ENCODE measurements at places on chromosomes 12 and 14.

DNA sequence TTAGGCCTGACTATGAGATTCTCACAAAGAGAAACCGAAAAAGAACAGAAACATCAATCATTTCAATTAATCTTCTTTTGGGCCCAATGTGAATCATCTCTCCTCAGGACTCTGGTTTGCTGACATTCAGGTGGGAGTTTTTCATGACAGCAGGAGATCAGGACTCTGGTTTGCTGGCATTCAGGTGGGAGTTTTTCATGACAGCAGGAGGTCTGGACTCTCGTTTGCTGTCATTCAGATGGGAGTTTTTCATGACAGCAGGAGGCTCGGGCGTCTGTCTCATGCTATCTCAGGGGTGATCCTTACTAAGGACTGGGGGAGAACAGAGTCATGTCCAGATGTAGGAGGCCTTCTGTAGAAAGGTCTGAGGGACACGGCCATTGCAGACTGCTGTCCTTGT is 40.1 kb upstream of the PARP11 start:
- DNase-seq: no peak

- no peak for DNase-seq
These were observed 113.4 kb downstream of the LGMN start for GRCh38 chr14:92635031-92635430.

GRCh38 chr14:90720832-90721231 is 95.4 kb downstream of the TTC7B start:
- DNase-seq: no peak

- no peak for DNase-seq
These were observed 14.0 kb downstream of the TAMALIN start for GRCh38 chr12:52020539-52021336.

GRCh38 chr12:75981247-75982168 is 50.1 kb downstream of the PHLDA1 start:
- DNase-seq: no peak

DNA sequence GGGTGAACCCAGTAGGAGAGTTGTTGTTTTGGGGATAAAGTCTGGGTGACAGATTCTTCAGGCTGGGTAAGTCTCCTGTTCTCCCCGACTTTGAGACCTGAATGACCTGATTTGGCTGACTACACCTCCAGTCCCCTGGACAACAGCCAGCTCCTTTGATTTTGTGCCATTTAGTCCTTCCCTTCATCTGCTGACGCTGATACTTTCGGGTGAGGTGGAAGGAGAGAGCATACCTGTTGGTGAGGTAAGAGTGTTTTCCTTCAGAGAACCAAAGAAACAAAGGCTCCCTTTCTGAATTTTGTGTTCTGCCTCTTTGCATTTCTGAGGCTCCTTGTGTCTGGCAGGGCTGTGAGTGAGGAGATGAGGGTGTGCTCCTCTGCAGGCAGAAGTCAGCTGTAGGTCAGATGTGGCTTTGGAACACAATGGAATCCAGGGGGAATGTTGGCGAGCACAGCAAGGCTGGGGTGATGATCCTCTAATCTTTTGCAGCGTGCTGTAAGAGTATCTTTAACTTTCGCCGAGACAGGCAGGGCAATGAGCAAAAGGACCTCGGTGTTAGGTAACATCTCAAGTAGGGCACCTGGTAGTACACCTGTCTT is 12.1 kb downstream of the ETV6 start:
- no peak for DNase-seq

DNA sequence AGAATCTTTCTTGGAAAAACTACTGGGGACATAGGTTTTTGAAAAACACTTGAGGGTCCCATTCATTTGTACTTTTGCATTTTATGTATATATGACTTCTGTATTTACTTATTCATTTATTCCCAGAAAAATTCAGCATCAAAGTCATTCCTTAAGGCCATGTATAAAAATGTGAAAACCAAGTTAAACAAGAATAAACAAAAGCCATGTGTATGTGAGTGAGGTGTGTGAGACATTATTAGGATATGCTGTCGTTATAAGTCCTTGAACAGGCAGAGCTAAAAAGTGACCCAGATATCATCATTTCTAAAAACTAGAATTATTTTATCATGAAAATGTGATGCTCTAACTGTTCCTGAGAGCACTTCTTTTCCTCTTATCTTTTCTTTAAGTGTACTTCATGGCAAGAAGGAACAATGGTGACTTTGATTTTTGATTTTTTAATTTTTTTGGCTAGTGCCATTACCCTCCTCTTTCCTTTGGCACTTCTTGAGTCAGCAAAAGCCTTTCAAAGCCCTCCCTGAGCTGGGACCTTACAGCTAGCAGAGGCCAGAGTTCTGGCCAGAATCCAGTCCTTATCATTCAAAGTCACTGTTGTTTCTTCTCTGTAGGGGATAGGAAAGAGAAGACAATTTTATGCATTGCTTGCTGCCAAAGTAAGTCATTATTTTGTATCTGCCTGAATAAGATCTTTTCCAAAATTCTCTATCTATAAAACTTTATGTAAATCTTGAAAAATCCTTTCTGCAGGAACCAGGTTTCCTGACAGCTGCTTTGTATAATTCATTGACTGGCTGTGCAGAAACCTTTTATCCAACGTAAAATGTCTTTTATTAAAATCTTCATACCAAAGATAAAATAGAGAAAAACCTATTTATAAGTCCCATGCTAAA is 419.7 kb upstream of the PRICKLE1 start:
- no peak for DNase-seq

DNA sequence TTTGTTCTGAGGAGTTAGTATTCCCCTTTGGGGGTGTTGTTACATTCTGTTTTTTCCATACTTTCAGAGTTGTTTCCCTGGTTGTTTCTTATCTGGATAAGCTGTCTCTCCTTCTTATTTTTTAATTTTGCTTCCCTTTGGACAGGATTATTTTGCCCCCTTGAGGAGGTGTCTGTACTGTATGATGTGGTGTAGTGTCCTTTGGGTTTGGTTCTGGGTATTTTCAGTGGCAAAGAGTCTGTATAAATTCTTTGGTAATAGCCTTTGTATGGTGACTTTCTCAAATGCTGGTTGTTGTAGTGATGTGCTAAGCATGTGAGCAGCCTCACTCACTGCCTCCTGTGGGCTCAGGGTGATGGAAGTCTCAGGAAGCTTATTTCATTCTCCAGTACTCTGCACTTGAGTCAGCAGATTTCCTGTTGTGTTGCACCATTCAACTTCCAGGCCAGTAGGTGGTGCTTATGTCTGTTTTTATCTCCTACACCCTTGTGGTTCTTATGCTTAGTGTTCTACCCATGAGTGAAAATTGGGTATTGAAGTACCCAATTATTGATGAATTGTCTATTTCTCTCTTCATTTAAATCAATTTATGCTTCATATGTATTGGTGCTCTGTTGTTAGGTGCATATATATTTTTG is 103.3 kb upstream of the PMCH start:
- no peak for DNase-seq

- DNase-seq: no peak
These were observed 17.4 kb downstream of the TMED10 start for GRCh38 chr14:75158843-75159614.

DNA sequence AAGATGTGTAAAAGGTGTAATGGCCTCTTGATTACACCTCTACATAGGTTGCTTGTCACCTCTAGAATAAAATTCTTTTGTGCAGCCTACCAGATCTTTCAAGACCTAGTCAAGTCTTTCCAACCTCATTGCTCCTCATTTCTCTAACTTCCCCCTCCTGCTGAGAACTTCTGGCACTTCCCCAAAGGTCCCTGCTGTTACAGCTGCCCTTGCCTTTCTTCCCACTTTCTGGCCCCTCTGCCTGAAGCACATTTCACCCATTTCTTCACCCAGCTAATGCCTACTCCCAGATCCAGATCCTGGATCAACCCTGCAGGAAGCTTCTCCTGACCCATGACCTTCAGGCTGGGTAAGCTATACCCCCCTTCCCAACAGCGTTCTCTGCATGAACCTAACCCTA is 1.5 kb downstream of the TSHR start:
- no peak for DNase-seq

DNA sequence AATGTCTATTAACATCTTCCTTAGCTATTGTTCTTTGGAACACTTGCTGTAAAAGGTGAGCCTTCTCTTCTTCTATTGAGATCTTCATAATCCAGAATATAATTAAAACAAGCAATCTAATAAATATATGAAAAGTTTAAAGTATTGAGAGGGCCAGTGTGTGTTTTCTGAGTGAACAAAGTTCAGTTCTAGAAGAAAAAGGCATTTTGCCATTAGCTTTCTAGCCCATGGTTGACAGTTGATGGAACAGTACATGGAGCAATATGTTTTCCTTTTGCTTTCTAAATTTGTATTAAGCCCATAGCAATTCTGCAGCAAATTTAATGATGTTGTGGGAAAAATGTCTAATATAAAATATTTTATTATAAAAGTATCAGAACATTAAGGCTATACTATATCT is 853.0 kb downstream of the TRHDE start:
- no peak for DNase-seq

DNA sequence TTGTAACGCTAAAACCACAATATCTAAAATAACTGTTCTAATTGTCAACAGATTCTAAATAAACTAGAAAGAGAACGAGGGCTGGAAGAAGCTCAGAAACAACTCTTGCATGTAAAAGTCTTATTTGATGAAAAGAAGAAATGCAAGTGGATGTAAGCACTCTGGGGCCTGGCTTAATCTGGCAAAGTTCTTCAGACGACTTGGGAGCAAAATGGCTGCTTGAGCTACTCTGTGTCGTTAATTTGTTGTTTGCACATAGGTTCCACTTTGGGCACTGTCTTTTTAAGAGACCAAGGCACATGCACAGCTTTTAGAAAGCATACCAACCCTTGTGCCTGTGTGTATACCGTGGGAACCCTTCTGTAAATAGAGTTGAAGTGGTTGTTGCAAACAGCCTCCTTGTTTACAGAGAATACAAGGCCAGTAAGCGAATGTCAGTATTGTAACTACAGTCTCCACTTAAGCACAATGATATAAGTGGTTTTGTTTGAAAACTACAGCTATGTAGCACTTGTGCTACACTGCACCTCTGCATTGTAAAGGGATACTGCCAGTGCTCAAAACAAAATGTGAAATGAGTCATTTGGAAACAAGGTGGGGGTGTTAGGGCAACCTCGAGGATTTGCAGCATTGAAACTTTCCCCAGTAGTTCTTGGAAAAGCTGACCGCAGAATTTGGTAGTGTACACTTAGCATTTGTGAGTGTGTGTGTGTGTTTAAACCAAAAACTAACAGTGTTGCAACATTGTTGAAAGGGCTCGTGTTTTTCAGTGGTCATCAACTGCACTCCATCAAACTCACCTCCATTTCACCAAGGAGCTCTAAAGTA is 154.3 kb downstream of the CEP83 start:
- no peak for DNase-seq

DNA sequence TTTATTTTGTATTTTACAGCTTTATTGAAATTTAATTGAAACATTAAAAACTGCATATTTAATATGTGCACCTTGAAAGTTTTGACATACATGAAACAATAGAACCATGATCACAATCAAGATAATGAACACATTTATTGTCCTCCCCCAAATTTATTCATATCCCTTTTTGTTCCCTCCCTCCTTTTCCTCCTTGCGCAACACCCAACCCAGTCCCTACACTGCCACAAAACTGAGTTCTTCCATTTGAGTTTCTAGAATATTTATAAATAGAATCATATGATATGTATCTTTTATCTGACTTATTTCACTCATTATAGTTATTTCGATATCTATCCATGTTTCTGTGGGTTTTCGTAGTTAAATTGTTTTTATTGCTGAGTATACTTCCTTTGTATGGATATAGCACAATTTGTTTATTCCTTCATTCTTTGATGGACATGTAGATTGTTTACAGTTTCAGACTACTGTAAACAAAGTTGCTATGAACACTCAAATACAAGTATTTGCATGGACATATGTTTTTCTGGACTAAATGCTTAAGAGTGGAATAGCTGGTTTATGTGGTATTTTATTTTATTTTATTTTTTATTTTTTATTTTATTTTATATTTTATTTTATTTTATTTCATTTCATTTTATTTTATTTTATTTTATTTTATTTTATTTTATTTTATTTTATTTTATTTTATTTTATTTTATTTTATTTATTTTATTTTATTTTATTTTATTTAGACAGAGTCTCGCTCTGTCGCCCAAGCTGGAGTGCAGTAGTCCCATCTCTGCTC is 359.1 kb downstream of the SLC6A15 start:
- no peak for DNase-seq

DNA sequence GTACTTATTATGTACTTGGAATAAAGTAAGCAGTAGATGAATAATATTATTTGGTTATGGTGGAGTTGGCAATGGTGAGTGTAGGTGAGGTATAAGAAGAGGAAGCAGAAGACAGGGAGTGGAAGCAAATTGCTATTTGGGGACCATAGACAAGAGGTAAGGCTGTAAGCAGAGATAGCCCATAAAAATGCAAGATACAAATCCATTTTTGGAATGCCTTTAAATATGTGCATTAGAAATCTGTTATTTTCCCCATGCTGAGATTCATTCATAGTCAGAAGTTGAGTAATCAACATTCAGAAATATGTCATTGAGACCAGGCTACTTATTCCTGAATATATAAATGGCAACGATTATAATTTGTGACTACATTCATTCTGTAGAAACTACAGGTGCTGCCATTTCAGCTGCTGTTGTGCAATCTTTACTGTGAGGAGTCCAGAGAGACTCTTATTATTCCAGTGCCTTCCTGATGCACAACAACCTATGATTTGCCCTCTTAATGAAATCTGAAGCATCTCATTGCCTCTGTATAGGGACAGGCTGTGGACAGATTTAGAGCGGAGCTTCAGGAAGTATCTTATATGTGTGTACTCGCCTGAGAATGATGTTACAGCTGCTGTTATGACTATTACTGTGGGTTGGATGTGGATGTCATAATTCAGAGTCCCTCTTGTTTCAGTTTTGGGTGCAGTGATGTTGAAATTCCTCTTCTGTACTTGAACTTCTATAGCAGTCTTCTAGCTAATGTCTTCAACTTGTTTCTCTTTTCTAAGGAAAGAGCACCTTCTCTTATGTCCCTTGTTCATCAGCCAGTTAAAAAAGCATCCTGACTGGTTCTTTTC is 173.8 kb downstream of the NAV3 start:
- no peak for DNase-seq

DNA sequence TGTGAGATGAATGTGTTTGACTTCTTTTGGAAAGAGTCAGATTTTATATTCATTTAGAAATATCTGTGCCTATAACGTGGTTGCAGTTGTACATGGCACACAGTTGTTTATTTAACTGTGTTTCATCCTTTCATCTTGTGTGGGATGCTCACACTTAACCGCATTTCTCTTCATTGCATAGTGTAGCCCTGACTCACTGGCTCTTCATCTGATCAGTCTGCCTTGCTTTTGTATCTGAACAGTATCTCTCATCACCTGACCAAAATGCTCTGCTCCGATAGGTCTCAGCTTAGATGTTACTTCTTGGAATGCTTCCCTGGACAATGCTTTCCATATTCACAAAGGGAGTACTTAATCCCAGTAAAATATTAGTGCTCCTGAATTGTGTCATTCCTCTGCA is 83.4 kb downstream of the PDE3A start:
- DNase-seq: no peak

DNA sequence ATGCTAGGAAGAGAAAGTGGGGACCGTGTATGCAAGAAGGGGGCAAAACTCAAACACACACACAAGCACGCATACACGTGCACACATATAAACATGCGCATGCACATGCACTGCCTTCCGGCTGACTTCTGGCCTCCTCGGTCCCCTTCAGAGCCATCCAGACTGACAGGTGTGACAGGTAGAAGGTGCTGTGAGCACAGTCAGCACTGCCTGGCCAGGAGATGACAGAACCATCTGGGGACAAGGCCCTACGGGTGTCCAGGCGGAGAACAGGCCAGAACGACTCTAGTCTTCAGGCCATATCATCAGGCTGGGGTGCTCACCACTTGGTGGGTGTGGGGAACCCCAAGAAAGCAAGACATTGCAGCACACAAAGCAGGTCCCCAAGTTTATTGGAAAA is 7.3 kb downstream of the KRT83 start:
- DNase-seq: no peak

GRCh38 chr14:35558680-35559079 is 24.7 kb downstream of the INSM2 start:
- DNase-seq: no peak
